ENCODE measurements at places on chromosomes 16 and 17. TPM values are rescaled to one million over a fixed set of nuclear protein-coding genes. Genes with fewer than 3 reads are reported as not detected.

Gene CCL16
- not detected for total RNA-seq

Gene GAST
- not detected for total RNA-seq

Gene AATK
- 2.4 TPM for total RNA-seq

Gene CEMP1
- total RNA-seq: 0.94 TPM

Measured in PC-9 (cell line).